Suprapubic skin (tissue), 4 donors: ENCODE measurements at places on chromosomes 4 and X.

GRCh38 chrX:38660395-38661102 lies 99.2 kb downstream of the TSPAN7 start:
- DNase-seq, result no peak

DNA sequence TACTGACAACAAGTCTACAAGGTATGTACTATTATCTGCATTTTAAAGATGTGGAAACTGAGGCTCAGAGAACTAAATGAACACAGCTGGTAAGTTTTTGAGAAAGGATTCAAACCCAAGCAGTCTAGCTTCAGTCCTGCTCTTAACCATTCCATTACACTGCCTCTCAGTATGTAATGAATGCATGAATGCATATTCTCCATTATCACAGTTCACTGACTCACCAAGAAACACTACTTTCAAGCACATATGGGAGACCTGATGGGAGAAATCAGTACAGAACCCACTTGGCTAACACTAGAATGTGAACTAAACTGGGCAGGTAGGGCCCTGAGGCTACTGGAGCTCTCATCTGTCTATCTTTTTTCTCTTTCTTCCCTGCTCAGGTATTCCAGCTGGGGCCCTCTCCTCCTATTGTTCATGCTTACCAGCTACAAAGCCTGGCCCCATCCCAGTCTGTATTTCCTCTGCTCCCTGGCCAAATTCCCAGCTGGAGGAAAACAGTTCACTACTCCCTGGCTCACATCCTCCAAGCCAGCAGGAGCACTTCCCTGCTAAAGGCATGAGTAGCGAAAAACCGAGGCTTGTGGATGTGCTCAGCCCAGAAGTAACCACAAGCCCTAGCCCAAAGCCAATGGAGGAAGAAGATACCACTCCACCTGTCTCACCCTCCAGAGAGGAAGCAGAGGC lies 178.2 kb upstream of the ARHGEF9 start:
- DNase-seq, result no peak

GRCh38 chrX:44903830-44904530 lies 31.0 kb downstream of the KDM6A start:
- DNase-seq, result no peak

DNA sequence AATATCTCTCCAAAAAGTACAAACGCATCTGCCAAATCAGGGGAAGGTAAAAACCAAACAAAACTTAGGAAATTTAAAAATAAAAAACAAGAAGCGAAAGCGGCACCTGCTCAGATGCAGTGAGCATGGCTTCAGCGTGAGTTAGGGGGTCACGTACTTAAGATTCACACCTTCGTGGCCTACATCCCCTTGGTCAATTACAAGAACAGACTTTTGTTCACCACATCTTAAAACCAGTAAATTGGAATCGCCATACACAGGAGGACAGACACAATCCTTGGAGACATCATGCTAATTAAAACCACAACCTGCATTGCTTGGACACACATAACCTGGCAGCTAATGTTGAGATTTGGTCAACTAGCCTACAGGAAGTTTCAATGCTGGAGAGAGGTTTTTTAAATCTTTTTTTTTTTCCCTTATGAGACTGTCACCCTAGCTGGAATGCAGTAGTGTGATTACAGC lies 12.5 kb upstream of the SEL1L3 start:
- no peak for DNase-seq
